ENCODE measurements at places on chromosomes 2 and 18.

DNA sequence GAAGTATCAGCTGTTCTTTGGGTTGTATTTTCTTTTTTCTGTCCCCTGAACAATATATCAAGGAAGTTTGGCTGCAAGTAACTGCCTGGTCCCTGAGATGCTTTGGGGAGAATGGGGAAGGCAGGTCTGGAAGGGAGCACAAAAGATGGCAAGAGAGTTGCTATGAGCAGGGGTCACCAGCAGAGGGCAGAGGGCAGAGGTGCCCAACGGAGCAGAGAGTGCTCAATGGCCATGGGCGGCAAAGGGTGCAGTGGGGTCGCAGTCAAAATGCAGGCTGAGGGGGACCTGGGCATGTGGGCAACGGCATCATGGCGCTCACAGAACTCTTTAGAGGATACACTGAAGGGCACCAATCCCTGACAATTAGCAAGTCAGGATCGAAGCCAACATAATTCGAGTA is 107.7 kb upstream of the ATP8B1 start:
- peak; percentile 32 for DNase-seq

- no peak for DNase-seq
These were observed 259.8 kb upstream of the RASGRP3 start for GRCh38 chr2:33216508-33217182.

DNA sequence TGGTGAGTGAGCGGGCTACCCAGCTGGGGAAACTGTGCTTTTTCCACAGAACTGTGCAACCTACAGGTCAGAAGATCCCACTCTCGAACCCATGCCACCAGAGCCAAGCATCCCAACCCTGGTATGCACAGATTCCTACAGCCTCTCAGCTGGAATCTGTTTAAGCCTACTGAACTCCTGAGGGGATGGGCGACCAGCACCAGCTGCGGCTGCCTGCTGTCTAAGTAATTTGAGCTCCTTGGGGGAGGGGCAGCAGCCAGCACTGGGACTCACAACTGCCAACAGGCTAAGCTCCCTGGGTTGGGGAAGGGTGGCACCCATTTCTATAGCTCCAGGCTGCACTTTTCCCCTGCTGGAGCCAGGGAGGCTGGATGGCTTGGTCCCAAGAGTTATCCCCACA is 11.8 kb downstream of the CYP27C1 start:
- no peak for DNase-seq

DNA sequence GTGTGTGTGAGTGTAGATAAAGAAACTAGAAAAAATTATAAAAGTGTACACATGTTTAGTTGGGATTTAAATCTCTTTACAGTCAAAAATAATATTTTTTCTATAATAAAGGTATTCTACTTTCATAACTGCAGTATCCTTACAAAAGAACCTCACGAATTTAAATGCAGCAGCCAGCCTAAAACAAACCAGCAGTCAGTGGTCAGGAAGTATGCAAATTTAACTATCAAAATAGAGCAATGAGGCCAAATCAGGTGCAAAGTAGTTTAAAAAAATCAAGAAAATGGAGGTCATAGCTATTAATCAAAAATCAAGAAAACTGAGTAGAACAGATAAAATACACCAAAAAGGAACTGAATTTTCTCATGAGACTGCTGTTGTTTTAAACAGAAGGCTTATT is 407.1 kb downstream of the CDH19 start:
- no peak for DNase-seq

DNA sequence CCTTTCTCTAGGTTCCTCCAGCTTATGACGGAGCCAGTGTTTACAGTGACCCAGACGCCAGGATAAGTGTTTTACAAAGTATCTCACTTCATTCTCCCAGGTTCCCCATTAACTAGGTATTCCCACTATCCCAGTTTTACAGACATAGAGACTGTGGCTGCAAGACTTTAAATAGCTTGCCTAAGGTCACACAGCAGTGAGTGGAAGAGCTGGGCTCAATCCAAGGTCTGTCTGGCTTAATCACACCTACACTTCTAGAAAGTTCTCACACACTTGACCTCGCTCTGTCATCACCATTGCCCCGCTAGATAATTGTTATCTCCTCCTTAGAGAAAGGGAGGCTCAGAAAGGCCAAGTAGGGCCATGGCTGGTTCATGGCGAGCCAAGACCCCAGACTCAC is 110.2 kb downstream of the ANTXR1 start:
- DNase-seq: no peak

GRCh38 chr2:178238154-178238521 is 43.8 kb downstream of the OSBPL6 start:
- no peak for DNase-seq

DNA sequence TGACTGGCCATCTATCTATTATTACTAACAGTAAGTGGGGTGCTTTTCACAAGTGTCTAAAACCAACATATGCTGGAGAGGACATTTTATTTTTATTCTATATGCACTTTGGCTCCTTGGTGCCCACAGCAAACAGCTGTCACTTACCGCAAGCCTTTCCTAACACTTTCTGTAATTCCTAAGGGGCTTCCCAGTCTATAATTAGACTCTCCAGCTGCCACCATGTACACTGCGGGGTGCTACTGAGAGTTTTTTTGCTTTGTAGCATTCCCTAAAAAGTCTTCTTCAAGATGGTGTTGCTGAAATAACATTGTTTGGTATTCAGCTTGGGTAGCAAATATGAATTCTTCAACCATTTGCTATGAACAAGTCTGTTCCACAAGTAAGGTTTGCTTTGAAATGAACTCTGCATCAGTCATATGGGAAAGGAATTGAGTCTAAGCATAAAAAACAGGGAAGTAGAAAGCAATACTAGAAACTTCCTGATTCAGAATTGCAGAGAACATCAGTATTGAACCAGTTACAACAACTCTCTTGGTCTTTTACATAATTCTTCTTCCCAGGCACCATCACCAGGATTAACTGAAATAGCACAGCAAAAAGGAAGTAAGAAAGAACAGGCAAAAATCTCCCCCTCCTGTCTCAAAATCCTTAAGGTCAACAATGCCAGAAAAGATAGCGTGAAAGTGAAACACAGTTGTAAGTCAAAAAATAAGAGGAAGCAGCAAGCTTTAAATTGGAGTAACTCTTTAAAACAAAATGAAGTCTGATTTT is 28.6 kb downstream of the EPB41L3 start:
- no peak for DNase-seq

DNA sequence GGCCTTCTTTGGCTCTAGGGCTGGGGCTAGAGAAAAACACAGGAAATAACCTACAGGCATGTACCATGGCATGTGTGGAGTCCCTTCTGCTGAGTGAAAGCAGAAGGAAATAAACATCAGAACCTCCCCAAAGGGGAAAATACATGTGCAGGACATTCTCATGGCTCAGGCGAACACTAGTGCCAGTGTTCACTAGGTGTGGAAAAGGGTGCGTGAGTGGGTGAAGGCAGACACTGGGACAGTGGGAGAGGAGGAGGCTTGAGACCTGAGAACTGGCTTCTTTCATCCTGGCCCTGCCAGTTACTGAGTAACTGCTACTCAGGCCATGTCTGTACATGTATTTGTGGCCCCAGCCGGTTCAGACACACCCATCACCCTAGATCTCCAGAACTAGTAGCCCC is 268.2 kb downstream of the PRKCE start:
- no peak for DNase-seq

DNA sequence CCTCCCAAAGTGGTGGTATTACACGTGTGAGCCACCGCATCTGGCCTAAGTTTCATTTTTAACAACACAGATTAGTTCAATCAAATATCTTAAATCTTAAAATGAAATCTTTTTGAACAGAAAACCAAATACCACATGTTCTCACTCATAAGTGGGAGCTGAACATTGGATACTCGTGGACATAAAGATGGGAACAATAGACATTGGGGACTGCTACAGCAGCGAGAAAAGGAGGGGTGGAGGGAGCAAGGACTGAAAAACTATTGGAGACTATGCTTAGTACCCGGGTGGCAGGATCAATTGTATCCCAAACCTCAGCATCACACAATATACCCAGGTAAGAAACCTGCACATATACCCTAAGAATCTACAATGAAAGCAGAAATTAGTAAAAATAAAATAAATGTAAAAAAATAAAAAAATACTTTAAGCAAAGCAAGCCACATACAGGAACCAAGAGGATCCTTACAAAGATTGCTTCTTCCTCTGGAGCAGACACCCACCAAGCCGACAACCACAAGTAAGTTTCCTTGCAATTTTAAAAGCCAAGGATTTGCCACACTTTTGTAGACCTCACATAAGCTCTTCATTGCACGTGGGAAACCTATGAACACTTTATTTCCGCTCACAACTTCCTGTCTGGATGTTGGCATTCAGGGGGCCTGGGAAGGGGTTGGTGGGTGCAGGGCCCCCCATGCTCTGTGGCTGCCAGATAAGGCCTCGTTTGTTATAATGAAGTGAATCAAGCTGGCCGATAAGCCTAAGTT is 147.9 kb downstream of the MYCN start:
- no peak for DNase-seq

- no peak for DNase-seq
These were observed 524.0 kb upstream of the ID2 start for GRCh38 chr2:8157621-8158430.

DNA sequence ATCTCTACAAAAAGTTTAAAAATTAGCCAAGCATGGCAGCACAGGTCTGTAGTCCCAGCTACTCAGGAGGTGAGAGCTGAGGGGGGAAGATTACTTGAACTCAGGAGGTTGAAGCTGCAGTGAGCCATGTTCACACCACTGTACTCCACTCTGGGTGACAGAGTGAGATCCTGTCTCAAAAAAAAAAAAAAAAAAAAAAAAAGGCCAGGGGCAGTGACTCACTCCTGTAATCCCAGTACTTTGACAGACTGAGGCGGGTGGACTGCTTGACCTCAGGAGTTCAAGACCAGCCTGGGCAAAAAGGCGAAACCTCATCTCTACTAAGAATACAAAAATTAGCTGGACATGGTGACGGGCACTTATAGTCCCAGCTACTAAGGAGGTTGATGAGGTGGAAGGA is 37.0 kb downstream of the PUM2 start:
- DNase-seq: no peak

DNA sequence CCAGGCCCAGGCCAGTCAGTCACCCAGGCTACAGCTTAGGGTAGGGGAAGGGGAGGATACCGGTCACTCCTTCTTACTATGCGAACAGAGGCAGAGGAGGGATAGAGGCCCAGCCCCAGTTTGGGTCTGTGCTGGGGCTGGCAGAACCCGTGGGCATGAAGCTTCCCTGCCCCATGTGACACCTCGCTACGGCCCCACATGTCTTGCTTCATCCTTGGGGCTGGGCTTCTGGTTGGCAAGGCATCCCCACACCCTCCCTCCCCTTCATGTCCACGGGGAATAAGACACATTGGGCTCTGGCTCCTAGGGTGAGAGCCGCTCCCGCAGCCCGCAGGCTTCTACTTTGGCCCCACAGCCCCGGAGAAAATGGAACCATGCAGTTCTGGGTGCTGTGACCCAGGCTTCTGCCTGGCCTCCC is 32.4 kb downstream of the HS1BP3 start:
- no peak for DNase-seq

DNA sequence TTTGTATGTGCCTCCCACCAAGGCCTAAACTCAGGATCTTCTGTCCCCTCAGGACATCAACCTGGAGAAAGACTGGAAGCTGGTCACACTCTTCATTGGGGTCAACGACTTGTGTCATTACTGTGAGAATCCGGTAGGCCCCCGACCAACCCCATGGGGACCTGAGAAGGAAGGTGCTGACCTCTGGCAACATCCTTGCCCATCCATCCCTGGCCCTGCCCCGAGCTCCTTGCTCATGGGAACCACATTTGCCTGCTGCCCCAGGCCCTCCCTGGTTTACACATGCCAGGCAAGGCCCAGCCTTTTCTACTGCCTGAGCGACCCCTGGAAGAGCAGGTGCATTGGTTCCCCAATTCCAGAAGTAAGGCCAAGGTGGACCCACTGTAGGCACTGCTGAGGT is 125.3 kb upstream of the PPP1CB start:
- DNase-seq: no peak

GRCh38 chr18:3246635-3247239 is 864 bp upstream of the MYL12A start:
- peak; percentile 88 for DNase-seq

- no peak for DNase-seq
These were observed 369.9 kb downstream of the GALR1 start for GRCh38 chr18:77619525-77619924.

DNA sequence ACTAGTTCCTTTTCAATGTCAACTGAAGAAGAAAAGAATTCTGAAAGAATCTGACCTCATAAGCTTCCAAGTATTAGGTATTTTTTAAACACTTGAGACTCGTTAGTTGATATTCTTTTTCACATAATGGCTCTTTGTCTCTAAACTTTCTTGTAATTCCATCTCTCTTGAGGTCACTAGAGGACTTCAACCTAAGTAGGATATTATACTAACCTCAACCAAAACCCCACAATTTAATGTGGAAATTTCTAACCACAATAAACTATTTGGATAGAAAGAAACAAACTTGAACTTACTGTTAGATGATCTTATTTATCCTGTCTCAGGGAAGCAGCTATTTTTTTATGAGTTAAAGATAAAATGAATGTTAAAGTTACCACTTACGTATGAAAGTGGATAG is 206.9 kb upstream of the FSIP2 start:
- DNase-seq: no peak

- peak; percentile 62 for DNase-seq
These were observed 124.2 kb upstream of the HS6ST1 start for GRCh38 chr2:128442891-128443302.

GRCh38 chr2:64807417-64807816 is 153.7 kb upstream of the SERTAD2 start:
- no peak for DNase-seq

DNA sequence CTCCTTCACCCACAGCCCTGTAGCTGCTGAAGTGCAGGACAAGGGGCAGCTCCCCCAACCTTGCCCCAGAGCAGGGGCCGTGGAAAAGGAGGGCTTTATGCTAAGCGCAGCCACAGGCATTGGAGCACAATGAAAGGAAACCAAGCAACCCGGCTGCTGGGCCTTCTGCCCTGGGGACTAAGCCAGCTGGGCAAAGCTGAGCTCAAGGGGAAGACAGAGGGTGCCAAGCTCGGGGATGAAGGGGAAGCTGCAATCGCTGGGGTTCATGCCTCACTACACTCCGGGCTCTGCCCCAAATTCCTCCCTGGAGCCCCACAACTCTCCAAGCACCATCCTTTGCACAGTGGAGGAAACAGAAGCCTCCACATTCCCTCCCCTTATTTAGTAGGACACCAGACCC is 12.4 kb downstream of the SFXN5 start:
- DNase-seq: no peak

- DNase-seq: peak; percentile 83
These were observed 2.4 kb upstream of the MFF start for GRCh38 chr2:227322530-227323205.

DNA sequence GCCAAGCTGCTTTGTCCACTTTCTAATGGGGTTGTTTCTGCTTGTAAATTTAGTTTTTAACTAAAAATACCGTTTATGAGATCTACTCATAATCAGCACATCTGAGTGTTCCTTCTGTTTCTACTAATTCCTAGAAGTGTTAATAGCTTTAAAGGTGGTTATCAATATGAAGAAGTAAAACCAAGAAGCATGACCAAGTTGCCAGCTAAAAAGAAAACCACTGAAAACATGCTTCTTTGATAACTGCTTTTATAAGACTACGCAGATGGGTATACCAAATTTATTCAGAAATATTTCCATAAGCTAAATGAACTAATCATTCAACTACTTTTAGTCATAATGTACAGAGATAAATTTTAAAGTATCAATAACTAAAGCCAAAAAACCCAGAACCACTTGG is 101.8 kb downstream of the C2orf74 start:
- peak; percentile 88 for DNase-seq

GRCh38 chr2:168272225-168272624 is 24.8 kb upstream of the STK39 start:
- DNase-seq: no peak

All from hematopoietic multipotent progenitor cell treated with erythropoietin and hydrocortisone succinate and interleukin-3 and kit ligand, for 8 days (in vitro differentiated cells).